ENCODE measurements at places on chromosomes 4 and X. TPM values are rescaled to one million over a fixed set of nuclear protein-coding genes. Genes with fewer than 3 reads are reported as not detected.

GRCh38 chr4:81919810-81920209 lies 448.1 kb upstream of the RASGEF1B start:
- no peaks in the 10 kb centered on the region for H3K36me3 ChIP-seq
- no peak overlapping the region for H3K27ac ChIP-seq
- peaks cover 9% of the 10 kb centered on the region for H3K27me3 ChIP-seq
- no peak overlapping the region for H3K4me3 ChIP-seq

DNA sequence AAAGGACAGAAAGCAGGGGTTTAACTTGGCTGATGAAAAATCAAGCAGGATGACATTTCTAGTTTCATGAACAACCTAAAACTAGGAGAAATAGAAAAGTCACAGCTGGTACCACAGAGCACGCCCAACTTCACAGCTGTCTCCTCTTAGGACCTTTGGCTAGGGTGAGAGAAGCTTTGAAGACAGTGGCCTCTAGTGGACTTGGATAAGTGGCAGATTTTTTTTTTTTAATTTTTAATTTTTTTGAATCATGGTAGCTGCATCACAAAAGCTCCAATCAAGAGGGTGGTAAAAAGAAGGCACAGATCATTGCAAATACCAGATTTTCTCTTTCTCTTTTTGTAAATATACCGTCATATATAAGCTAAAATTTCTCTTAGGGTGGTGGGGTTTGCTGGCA lies 20.2 kb upstream of the MAP3K15 start:
- no peak overlapping the region for H3K4me3 ChIP-seq
- H3K4me1 ChIP-seq, result no peaks in the 10 kb centered on the region
- H3K36me3 ChIP-seq, result no peaks in the 10 kb centered on the region
- no peak overlapping the region for H3K27ac ChIP-seq

F11 gene
- total RNA-seq, result 0.53 TPM

GRCh38 chr4:5391492-5391891 lies 316.9 kb downstream of the EVC2 start:
- H3K27ac ChIP-seq, result no peak overlapping the region
- H3K36me3 ChIP-seq, result no peaks in the 10 kb centered on the region
- H3K4me3 ChIP-seq, result no peak overlapping the region
- peaks cover 13% of the 10 kb centered on the region for H3K27me3 ChIP-seq
- H3K4me1 ChIP-seq, result no peaks in the 10 kb centered on the region

GRCh38 chr4:85603437-85604336 lies 128.7 kb downstream of the ARHGAP24 start:
- H3K27ac ChIP-seq, result no peak overlapping the region
- H3K4me1 ChIP-seq, result no peaks in the 10 kb centered on the region
- no peaks in the 10 kb centered on the region for H3K27me3 ChIP-seq
- H3K4me3 ChIP-seq, result no peak overlapping the region
- no peaks in the 10 kb centered on the region for H3K36me3 ChIP-seq

SERTM2 gene
- 0.72 TPM for total RNA-seq

DNA sequence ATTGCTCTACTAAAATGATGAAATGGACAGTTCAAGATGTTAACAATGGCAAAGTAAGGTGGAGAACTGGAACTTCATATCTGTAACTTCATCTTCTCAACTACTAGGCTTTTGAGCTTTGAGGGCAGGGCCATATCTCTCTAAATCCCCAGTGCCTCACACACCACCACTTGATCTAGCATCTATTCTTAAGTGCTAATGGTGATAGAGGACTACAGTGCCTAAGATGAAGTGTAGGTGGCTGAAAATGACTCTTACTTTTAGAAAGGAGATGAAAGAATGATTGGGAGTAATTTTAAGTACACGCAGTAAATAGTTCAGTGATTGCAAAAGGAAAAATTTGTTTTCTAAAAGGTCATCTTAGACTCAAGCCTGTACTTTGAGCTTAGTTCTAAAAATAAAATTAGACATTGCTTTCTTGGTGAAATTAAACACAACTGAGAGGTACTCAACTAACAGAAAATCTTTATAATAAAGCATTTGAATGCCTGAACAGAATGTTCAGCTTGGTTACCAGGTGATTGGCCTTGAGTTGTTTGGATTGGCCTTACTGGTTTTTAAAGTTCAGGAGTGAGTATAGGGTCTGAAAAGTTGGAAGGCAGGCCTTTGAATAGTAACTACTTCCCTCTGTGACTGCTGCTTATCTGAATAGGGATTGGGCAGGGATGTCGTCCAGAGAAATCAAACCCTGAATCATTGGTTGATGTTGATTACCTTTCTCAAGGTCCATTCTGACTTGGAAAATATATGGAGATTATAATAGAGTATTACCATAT lies 45.4 kb downstream of the DIAPH2 start:
- peaks cover 3% of the 10 kb centered on the region for H3K4me1 ChIP-seq
- H3K36me3 ChIP-seq, result peaks cover 1% of the 10 kb centered on the region
- H3K27ac ChIP-seq, result no peak overlapping the region
- H3K27me3 ChIP-seq, result no peaks in the 10 kb centered on the region

TMSB15C gene
- total RNA-seq, result 15.5 TPM

GRCh38 chrX:139929876-139930275 lies 3.0 kb downstream of the ATP11C start:
- H3K4me3 ChIP-seq, result peak overlapping the region; percentile 83
- H3K4me1 ChIP-seq, result peaks cover 20% of the 10 kb centered on the region
- H3K27me3 ChIP-seq, result no peaks in the 10 kb centered on the region
